ENCODE measurements at places on chromosomes 16 and 17.

DNA sequence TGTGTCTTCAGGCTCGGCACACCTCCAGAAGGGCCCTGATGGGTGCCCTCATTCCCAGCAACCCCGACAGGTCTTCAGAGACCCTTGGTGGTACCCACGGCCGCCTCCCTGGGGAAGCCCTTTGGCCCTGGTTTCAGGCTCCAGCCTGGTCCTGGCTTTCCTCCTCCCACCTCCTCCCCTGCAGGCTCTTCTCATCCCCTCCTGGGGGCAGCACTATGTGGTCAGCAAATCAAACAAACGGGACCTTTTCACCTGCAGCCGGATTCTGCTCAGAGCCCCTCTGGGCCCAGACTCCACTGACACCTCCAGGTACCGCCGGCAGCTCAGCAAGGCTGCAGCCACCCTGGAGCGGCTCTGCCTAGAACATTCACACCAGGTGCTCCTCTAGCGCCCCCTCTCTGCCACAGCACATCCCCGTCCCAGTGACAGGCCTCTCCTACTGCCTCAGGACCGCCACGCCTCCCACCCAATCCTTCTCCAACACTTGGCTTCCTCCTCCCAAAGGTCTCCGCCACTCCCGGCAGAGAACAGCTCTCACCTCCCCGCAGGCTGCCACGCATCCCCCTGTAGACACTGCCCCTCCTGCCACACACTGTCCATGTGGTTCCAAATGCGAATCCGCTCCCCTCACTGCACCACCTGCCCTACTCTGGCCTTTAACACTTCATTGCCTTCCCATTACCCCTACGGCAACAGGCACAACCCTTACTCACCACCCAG, 12.0 kb downstream of the CORO7 start:
- DNase-seq: peak; percentile 35

DNA sequence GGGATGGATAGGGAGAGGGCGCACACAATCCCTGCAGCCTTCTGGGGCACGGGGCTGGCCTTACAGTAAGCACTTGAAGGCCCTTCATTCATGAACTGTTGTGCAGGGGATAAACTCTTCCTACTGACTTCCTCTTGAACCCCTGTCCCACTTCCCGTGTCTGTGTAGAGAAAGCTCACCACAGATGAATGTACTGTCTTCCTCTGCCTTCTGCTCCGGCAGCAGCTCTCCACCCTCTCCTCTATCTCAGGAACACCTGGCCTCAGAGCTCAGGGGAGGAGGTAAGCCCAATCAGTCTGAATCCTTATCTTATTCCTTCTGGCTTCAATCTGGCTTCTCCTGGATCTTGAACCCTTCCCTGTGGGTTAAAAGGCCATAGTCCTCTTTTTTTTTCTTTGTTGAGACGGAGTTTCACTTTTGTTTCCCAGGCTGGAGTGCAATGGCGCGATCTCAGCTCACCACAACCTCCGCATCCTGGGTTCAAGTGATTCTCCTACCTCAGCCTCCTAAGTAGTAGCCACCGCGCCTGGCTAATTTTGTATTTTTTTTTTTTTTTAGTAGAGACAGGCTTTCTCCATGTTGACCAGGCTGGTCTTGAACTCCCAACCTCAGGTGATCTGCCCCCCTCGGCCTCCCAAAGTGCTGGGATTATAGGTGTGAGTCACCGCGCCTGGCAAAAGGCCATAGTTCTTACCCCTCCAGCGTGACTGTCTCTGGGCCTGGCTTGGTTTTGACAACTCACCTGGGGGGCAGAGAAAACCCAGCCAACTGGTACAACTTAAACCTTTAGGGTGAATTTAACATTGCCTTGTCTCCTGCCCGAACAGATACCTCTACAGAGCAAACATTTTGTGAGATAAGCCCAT, 7.2 kb upstream of the SLC52A1 start:
- DNase-seq: peak; percentile 46

- peak; percentile 41 for DNase-seq
These were observed 71.8 kb downstream of the PRKCA start for GRCh38 chr17:66373944-66374817.

- DNase-seq: no peak
These were observed 360.6 kb upstream of the XYLT1 start for GRCh38 chr16:17831330-17831729.

DNA sequence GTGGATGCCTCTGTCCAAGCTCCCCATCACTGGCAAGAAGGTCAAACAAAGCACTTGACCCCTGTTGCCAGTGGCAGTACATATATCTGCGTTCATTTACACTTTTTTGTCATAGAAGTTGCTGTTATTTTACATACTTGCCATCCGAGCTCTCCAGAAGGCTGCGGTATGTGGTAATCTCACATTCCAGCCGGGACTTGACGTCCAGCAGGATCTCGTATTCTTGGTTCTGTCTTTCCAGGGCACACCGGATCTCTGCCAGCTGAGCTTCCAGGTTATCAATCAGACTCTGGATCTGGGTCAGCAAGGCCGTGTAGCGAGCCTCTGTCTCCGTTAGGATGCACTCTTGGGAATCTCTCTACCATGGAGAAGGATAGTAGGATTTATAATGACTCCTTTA, 6.6 kb downstream of the KRT39 start:
- no peak for DNase-seq

- DNase-seq: no peak
These were observed 43.6 kb downstream of the MYH13 start for GRCh38 chr17:10328971-10329923.

DNA sequence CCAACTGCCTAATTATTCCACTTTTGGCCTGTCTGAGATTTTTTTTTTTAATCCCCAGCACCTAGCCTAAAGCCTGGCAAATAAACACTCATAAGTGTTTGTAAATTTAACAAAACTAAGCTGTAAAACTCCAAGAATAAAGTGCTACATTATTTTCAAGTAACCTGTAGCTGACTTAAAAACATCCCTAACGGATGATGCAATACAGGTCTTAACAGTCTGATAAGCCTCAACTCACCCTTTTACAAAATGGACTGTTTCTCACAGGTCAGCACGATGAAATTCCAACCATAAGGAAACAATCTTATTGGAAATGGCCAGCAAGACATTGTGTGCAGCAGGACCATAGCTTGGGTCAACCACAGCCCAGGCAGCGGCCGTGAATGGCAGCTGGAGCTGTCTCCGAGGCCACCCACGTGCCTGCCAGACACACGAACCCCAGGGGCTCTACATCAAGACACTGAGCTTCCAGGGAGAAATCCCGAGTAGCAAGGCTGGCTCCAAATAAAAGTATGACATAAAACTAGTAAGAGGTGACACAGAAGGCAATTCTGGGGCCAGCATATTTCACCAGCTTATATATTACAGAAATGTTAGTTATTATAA, 58.9 kb downstream of the NDEL1 start:
- DNase-seq: no peak

GRCh38 chr17:57823469-57824401, 26.1 kb downstream of the MRPS23 start:
- DNase-seq: no peak

DNA sequence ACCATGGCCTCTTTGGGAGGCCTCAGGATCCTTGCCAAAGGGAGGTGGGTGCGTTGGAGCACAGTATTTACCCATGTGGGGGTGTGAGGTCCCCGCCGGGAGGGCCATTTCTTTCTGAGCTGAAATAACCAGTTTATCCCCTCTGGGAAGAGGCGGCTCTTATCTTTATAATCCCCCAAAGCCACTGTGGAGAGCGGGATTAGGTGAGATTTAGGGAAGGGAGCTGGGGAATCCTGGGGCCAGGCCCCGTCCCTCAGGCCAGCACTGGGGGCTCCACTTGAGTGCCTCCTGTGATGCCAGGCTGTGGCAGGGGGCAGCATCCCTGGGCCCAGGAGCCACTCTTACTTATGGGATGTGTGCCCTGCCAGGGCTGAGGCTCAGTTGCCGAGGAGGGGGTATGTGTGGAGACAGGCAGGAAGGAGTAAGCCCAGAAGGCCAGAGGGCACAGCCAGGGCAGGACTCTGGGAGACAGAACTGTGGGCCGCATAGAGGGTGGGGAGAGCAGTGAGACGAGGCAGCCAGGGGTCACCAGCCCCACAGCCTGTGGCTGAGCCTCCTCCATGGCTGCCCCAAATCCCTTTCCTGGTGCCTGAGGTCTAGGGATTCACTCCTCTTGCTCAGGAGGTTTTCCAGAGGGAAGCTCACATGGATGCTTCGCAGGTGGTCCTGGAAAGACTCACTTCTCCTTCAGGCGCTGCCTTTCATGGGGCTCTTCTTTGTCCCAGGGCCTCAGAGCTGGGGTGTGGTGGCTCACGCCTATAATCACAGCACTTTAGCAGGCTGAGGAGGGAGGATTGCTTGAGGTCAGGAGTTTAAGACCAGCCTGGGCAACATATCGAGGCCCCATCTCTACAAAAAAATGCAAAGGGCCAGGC, 25.0 kb downstream of the TMEM94 start:
- DNase-seq: no peak

DNA sequence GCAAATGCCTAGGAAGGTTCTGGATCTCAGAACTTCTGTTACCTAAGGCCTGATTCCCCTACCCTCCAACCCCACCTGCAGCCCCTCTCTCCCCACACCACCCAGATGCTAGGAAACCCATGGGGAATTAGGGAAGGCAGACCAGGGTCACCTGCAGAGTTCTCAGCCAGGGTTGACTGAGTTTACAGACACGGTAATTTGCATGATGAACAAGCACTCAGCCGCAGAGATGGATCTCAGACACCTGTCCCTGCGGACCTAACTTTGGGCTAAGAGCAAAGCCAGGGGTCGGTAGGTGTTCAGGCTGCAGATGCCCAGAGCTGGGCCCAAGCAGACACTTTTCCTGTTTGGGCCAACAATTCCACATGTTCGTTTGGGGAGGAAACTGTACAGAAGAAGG, 2.9 kb downstream of the ABI3 start:
- DNase-seq: no peak

DNA sequence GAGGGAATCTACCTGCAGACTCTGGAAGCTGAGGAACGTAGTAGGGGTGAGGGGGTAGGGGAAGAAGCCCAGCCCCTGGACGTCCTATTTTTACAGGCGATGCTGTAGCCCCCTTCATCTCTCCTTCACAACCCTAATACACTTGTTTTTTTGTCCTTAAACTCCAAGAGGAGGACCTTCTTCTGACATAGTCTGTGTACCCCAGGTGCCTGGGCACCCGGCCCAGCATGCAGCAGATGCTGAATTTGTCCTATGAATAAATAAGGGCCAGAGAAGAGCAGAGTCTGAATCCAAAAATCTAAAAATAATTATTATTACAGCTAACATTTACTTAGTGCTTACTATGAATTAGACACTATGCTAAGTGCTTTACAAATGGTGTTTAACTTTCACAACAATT, 5.1 kb downstream of the KIF18B start:
- DNase-seq: no peak

- DNase-seq: peak; percentile 10
These were observed 81.1 kb upstream of the ALOX12 start for GRCh38 chr17:6914711-6915110.

DNA sequence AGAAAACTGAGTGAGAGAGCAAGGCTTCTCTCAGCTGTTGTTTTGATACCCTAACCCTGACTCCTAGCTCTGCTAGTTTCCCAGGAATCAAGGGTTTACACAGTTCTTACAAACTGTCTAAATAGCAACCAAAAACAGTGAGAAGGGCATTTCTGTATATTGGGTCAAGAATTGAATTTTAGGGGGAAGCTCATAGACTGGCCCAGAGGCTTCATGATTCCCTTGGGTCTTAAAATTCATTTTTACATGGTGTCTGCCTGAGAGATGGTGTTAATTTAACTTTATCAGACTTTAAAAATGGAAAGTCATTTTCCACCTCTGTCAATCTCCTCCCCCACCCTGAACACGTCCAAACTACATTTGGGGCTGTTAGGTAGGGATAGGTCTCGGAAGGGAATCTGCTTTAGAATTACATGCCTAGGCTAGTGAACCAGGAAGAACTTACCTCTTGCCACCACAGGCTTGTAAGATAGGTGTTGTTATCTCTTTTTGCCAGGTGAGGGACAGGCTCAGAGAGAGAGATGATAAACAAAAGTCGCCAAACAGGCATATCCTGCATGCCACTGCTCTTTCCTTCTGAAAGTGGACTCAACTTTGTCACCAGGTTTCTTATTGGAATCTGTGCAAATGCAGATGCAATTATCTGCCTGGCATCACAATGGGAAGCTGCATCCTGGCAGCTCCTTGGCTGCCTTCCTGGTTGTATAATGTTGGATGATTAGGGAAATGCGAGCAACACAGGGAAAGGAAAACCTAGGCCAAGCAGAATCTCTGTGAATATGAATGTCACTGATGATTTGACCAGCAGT, 3.1 kb downstream of the PHAF1 start:
- DNase-seq: no peak

GRCh38 chr17:2057760-2058585, 3.1 kb downstream of the HIC1 start:
- DNase-seq: no peak

DNA sequence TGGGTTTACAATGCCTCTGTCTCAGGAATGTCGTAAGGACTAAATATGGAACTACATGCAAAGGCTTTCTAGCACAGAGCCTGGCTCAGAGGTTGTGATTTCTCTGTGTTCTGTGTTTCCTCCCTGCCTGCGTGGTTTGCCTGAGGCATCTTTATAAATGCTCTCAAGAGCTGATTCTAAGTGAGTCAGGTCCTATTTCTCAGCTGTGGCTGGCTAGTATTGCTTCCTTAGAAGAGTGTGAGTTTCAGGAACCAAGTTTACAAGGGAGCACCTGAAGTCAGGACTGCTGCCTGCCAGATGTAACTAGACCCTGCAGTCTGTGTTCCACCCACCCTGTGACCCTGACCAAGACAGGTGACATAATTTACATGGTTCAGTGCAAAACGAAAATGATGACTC, 8.0 kb upstream of the CCL1 start:
- DNase-seq: no peak

GRCh38 chr16:88515371-88515770, 54.8 kb upstream of the ZC3H18 start:
- no peak for DNase-seq

DNA sequence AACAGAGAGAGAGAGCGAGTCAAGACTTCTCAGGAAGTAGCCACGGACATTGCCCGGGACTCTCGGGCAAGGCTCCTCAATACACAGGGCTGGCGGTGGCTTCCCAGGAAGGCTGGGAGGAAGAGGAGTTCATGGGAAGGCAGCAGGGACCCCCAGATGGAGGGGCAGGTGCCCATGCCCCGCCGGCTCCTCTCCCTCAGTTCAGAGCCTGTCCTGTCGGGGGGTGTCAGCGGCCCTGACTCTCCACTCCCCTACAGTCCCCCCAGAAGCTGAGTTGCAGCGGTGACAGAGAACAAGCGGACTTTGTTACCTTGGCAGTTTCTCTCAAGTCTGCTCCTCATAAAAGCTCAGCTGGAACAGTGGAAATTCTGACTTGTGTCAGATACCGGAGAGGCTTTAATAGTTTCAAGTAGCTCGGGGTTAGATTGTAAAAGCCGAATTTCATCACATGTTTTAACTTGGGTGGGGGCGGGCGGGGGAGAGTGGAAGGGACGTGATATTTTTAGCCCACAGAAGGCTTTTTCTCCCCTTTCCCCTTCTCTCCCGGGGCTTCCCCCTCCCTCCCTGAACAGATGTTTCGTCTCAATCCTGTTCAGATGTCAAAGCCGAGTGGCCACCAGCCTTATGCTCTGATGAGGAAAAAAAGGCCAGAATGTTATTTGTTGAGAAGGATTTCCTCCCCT, 65.2 kb downstream of the NKD1 start:
- no peak for DNase-seq
